CD4-positive, alpha-beta T cell treated with Interleukin-17A for 1 hour (primary cell): ENCODE measurements at places on chromosomes 16 and 17.

DNA sequence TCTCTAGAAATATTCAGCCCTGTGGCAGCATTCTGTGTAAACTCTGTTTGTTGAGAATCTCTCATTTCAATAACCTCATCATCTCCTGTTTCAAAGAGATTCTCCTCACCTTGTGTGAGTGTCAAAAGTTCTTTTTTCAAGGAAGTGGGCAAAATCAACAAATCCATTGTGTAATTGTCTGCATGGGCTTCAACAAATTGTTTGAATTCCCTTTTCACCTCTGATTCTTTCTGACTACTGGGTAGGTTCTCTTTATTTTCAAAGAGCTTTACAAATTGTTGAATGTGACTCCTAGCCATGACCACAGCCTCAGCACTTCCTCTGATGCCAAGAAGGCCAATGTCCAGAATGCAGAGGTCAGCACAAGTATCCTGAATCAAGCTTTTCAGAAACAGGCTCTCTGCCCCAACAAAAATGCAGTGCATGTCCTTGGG lies 48.0 kb downstream of the N4BP1 start:
- no peak for DNase-seq

DNA sequence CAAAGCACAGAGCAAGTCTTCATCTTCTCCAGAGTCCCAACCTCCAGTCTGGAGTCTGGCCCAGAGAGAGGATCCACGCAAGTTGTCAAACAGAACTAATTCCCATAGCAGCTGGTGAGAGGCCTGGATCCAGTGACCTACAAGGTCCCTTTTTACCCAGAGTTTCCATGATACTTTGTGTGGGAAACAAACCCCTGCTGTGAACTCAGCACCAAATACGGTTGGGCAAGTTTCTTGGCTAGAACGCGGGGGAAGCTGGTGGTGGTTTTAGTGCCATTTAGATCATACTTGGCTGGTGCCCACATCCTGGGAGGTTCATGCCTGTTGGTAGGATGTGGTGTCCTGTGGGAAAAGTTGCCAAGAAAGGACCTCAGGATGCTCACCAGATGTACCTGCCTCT lies 18.1 kb downstream of the TMC7 start:
- no peak for DNase-seq

DNA sequence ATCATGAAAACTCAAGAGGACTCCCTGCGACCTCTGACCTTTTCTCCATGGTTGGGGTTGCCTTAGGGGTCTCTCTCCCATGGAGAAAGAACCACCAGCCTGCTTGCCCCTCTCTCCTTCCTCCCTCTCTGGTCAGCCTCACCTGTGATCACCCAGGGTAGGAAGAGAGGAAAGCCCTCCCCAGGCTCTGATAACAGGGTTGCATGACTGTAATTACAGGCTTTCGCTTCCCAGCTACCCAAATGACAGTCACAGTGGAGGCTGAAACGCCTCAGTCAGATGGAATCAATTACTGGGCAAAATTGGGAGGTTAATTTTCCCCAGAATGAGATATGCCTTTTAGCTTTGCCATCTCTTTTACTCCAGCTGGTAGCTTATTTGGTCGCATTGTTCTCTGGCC lies 265.8 kb upstream of the SOX9 start:
- DNase-seq: no peak

DNA sequence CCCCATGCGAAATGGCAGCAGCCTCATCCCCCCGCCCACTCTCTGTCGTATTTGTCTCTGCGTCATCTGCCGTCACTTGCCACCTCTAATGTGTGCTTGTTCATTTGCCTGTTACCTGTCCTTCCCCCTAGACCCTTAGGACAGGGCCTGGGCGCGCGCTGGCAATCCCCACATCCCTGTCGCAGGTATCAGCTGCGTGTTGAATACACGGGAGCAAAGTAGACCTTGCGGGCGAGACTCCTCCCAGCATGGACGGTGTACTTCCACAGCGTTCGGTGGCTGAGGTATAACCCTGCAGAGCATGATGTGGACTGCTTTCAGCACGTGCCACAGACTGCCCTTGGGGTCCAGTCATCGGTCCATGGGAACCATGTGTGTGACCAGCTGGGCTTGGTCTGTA lies 170.1 kb upstream of the CHMP6 start:
- no peak for DNase-seq

GRCh38 chr16:53678155-53678554 lies 25.5 kb downstream of the RPGRIP1L start:
- DNase-seq: no peak

- DNase-seq: peak; percentile 32
Measured at GRCh38 chr16:86575754-86576557, 2.4 kb upstream of the FOXL1 start.

GRCh38 chr16:30920891-30921290 lies 2.5 kb upstream of the FBXL19 start:
- no peak for DNase-seq

GRCh38 chr16:85484347-85485300 lies 128.5 kb upstream of the GSE1 start:
- no peak for DNase-seq

GRCh38 chr17:21298056-21298982 lies 13.8 kb downstream of the MAP2K3 start:
- no peak for DNase-seq

DNA sequence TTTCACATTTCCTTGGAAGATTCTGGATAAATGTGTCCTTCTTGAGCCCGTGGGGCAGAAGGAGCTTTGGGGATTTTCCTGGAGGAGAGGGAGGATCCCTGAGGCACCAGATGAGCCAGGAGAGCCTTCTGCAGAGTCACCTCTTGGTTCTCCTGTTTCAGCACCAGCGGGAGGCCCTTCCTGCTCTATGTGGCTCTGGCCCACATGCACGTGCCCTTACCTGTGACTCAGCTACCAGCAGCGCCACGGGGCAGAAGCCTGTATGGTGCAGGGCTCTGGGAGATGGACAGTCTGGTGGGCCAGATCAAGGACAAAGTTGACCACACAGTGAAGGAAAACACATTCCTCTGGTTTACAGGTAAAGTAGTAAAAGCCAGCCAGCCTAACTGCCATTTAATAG lies 77.1 kb downstream of the ARSG start:
- no peak for DNase-seq

DNA sequence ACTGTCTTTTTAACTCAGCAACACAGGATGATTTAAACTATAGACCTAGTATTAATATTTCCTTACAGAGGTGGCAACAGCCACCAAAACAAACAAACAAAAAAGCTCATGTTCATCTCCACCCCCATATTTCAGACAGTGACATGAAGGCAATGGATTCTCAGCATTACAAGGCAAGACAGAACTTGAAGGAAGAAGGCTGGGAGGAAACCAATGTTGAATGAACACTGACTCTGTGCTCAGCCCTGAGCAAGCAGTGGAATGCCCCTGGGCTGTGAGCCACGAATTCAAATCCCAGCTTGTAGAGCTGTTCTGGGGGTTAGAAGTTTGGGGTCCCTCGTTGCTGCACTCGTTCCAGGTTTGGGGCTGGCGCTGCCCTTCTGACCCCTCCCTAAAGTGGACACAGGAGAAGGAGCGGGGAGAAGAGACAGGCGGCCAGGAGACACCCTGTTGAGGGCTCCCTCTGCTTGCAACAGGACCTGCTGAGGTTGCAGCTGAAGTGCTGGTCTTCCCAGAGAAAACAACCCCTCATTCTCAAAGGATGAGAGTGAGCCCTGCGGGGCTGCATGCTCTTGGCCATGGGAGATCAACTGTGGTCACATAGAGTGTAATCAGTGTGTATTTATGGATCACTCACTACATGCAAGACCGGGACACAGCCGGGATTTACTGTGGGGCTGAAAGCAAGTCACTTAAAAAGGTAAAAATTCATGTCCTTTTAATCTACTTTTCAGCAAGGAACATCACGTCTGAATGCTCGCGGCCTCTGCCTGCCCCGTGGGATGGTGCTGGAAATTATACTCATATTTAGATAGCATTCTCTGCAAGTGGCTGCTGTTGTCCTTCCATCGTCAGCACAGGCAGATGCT lies 34.3 kb downstream of the MYH3 start:
- DNase-seq: no peak

- peak; percentile 67 for DNase-seq
Measured at GRCh38 chr16:381789-382717, at the start of gene PGAP6. TSS of gene PGAP6 (minus strand) at chr16:381978. CDS start at chr16:381821, 157 bp downstream.

- DNase-seq: no peak
Measured at GRCh38 chr16:29310852-29311314, 95.6 kb downstream of the NPIPB11 start.

DNA sequence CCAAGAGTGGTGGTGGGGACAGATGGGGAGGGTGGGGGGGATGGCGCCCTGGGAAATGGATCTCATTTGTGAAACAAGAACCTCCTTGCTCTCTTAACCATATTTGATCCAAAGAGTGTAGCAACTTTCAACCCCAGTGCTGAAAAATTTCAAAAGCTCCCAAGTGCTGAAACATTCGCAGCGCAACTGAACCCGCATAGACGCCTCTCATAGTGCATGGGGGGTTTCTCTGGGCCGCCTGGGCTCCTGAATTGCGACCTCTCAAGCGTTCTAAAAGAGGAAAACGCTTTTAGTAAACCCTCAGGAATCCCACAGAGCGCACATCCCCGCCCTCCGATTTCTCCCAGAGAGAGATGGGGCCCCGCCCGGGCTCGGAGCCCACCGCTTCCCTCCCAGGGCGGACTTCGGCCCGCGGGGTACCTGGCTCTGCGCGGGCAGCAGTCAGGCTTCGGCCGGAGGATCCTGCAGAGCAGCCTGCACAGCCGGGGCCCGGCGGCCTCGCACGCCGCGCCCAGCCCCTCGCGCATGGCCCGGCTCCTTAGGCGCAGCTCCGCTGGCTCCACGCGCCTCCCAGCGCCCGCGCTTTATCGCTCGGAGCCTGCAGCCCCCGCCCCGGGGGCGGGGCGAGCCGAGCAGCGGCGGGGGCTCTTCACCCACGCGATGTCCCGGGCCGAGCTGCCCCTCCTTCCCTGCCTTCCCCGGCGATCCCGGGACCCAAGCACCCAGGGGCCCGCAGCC lies 7.0 kb downstream of the NOS2 start:
- no peak for DNase-seq

- no peak for DNase-seq
Measured at GRCh38 chr17:51397361-51398127, 137.2 kb downstream of the UTP18 start.

DNA sequence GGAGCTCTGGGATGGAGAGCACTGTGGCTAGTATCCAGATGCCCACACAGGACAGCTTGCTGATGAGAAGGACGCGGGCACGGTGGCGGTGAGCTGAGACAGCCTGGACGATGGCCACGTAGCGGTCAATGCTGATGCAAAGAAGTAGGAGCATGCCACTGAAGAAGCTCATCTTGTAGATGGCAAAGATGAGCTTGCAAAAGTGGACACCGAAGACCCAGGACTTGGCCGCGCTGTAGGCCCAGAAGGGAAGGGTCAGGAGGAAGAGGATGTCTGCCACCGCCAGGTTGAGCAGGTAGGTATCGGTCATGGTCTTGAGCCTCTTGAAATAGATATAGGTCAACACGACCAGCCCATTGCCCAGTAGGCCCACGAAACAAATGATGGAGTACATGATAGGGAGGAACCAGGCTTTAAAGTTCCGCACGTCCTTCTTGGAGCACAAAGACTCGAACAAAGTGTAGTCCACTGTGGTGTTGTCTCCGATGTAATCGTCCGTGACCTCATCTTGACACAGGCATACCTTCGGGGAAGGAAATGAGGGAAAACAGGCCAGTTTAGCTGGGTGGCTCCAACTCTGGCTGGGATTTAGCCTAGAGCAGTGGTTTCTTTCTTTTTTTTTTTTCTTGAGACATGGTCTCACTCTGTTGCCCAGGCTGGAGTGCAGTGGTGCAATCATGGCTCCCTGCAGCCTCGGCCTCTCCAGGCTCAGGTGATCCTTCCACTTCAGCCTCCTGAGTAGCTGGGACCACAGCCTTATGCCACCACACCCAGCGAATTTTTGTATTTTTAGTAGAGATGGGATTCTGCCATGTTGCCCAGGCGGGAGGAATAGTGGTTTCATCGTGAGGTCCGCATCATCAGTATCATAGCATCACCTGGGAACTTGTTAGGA lies 9.7 kb downstream of the CCR7 start:
- no peak for DNase-seq

DNA sequence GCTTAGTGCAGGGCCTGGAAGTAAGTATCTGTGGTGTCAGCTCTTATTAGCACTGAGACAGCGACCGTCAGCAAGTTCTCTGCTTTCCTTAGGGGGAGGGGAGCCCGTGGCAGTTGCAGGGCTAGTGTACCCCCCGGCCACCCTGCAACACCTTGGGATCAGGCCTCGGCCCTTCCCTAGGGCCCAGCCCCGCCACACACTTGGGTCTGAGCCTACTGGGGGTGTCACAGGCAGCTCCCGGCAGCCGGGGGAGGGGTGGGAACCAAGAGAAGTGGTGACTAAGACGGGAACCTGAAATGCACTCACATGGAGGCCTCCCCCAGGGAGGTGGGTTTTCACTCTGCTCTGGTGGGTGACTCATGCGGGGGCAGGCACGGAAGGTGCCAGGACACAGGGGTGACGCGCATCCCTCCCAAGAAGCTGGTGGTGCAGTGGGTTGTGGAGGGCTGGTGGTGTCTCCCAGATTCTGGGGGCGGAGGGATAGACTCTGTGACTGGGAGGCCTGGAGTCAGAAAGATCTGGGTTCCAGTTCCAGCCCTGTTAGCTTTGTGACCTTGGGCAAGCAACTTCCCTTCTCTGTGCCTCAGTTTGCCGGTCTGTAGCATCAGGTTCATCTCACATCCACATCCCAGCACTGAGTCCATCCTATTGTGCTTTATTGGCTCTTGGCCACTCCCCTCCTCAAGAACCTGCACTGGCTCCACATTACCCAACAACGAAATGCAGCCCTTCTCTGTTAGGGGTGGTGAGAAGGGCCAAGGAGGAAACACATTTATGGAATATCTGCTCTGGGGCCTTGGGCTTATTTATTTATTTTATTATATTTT lies 44.5 kb downstream of the LAT start:
- peak; percentile 37 for DNase-seq

DNA sequence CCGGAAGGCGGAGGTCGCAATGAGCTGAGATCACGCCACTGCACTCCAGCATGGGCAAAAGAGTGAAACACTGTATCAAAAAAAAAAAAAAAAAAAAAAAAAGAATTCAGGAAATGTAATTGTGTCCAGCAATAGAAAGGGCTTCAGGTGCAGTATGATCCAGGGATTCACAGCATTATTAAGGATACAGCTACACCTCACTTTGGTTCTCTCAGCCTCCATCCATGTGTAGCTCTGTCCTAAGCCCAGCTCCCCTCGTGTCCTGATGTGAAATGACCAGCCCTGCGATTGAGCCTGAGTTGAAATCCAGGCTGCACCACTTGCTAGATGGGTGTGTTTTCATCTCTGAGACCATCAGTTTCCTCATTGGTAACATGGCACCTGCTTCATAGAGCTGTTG lies 3.0 kb downstream of the SLC5A10 start:
- no peak for DNase-seq
